ENCODE measurements at places on chromosomes 13 and 19.

GRCh38 chr19:48571378-48572162 lies 19.6 kb downstream of the SULT2B1 start:
- no peak for DNase-seq

- peak; percentile 19 for DNase-seq
Observed at GRCh38 chr19:604355-604754, 14.7 kb downstream of the HCN2 start.

DNA sequence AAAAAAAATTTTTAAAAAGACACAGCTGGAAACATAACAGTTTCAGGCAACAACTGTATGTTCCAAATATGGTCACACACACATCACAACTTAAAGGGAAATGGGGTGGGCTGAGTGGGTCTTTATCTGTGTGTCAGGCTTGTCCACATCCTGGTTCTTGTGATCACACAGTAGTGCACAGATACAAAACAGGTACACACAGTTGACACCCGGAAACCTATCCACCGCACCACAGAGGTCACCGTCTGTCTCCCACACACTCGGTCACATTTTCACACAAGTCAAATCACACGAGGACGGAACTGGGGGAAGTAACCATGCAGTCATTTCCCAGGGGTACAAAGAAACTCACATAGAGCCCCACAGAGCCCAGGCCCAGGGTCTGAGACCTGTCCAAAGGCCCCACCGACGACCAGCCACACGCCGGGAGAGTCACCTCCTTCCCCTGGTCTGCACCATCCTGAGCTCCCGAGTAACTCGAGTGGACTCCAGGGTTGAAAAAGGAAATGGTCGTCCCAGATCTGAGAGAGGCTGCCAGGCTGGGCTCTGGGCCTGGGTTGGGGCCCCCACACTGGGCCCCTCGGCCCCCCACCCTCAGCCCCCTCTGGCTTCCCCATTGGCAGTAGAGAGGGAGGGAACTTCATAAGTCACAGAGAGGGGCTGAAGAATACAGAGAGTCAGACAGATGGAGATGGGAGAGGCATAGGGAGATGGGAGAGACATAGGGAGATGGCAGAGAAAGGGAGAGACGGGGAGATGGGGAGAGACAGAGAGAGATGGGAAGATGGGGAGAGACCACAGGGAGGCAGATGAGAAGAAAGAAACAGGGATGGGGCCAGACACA lies 1.3 kb upstream of the PPAN start:
- DNase-seq: peak; percentile 59

DNA sequence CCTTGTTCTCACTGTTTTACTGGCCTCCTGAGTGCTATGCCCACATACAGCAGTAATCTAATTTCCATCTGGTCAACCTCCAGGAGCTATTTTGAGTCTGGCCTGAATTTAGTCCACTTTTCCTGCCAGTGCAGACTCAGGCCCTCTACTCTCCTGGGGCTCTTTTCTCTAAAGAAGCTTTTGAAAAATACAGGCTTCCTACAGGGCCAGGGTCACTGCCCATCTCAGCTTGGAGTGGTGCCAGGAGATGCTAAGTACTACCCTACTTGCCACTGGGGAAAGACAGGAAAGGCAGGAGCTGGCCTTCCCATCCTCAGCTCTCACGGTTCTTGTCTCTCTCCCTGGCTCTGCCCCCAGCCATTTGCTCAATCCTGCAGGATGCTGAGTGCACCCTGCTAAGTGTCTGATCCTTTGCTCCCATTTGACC lies 101.7 kb upstream of the SERP2 start:
- no peak for DNase-seq

GRCh38 chr19:4028334-4029246 lies 21.1 kb downstream of the PIAS4 start:
- no peak for DNase-seq
